Fibroblast of skin of scalp (primary cell): ENCODE measurements at places on chromosomes 13 and 19.

DNA sequence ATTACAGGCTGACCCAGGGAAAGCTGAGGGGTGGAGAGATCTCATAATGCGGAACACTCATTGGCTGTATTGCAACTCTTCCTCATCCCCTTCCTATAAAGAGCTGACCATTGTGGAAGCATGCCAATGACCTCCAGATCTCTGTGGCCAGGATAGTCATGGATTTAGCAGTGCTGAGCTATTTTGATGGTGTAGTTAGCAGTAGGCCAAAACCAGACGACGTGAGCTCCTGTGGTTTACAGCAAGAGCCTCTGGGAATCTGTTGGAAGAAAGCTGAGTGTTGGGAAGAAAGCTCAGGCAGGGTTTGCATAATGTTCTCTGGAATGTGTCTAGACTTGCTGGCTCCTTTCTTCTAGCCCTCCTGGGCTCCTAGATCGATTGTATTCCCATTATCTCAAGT, 187.5 kb upstream of the GPC6 start:
- peak; percentile 71 for DNase-seq

GRCh38 chr13:80173224-80173623, 167.7 kb downstream of the SPRY2 start:
- no peak for DNase-seq

- peak; percentile 24 for DNase-seq
Observed at GRCh38 chr19:46678110-46678732, 17.2 kb upstream of the DACT3 start.

DNA sequence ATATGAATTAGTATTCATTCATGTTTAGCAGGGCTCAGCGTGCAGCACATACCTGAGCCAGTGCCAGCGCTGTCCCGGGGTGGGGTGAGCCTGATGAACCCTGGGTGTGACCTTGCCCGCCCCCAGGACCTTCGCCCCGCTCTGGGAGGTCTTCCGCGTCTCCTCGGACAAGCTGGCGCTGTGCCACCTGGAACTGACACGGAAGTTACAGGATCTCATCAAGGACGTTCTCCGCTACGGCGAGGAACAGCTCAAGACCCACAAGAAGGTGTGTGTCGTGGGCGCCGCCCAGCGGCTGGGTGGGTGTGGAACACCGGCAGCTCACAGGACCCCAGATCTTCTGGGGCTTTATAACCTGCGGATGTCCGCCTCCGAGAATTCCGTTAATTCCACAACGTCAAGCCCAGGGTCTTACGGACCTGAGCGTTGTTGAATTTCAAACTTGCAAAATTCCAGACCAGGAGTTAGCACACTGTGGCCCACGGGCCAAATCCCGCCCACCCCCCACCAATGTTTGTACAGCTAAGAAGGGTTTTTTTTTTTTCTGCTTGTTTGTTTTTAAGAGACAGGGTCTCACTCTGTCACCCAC, 15.4 kb downstream of the FCHO1 start:
- peak; percentile 72 for DNase-seq

DNA sequence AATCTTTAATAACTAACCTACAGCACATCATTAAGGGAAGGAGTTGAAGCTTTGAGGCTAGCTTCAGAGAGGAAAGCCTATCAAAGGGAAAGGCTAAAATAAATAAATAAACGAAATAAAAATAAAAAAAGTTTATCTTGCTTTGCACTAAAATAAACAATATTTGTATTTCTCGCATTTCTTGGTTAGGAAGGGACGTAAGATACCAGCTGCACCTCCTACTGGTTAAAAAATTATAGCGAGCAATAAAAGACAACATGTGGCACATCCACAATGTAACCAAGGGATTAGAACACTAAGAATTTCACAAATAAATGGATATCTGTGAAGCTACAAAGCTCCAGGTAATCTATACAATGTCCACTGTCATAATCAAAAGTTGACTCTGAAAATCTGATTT, 194.5 kb downstream of the DACH1 start:
- no peak for DNase-seq

DNA sequence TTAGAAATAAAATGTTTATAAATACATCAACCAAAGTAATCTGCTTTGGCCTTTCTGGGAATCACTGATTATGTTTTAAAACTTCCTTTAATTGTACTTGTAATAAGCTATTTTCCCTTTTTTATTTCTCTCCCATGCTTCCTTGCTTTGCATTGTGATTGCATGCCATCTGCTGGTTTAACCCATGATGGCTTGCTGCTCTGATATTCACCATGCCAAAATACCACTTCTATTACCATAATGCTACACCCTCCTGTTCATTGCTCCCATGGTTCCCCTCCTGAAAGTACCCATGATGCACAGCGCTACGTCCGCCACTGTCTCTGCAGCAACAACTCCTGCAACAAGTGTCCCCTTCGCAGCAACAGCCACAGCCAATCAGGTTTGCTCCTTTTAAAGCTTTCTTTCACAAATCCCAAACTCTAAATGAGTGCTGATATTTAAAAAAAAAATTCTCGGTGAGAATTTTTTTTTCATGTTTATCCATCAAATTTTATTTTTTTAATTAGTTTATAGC, 67.7 kb upstream of the RAP2A start:
- no peak for DNase-seq

GRCh38 chr19:3115916-3116602, 19.8 kb upstream of the GNA15 start:
- DNase-seq, result peak; percentile 40

GRCh38 chr13:33125821-33126570, 109.8 kb downstream of the KL start:
- DNase-seq, result peak; percentile 95

GRCh38 chr19:33472691-33473652, 48.6 kb downstream of the PEPD start:
- DNase-seq, result peak; percentile 86

DNA sequence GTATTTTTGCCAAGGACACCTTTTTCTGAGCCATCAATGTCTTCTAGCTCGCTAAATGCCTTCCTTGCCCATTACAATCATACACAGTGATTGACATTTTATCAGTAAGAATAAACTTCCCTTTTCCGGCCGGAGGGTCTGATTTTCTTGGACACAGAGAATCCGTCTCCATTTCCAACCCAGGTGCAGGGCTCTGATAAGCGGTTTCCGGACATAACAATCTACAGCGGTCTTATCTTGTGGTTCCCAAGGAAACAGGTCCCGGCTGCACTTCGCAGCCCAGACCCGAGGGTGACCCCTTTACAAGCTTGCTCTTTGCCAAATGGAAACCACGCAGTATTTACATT, 5.1 kb upstream of the ZNF77 start:
- DNase-seq, result no peak

GRCh38 chr13:76036176-76036575, 400.0 kb downstream of the LMO7 start:
- DNase-seq, result no peak

DNA sequence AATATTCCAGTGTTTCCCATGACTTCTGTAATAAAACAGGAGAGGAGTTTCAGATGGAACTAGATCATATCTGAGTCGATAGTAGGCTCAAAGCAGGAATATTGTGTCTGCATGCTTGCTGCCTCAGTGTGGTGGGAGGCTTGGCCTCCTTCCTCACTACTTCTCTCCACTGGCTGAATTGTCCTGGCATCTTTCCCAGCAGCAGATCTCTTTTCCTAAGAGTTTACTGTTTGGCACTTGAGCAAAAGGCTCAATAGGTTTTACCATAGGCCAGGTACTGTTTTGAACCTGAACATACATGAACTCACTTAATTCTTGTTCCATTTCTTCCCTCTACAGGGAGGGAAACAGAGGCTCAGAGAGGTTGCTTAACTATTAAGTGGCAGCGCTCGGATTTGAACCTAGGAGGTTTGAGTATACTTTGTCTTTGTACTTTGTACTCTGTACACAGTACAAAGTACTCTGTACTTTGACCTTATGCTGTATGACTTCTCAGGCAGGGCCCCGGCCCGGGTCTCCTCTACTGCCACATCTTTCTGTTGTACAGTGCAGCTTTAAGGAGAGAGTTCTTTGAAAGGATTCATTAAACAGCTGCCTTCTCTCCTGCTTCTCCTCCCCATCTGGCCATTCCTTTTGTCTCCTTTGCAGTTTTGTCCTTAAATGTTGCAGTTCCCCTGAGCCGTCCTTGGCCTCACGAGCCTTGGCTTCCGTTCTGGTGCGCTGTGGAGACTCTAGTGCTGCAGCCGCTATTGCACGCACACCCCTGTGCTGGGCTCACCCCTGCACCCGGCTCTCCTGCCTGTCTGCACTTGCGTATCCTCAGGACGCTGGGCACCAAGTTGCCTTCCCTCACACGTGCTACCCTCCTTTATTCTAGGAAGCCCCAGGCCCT, 8.1 kb downstream of the B3GLCT start:
- peak; percentile 69 for DNase-seq

DNA sequence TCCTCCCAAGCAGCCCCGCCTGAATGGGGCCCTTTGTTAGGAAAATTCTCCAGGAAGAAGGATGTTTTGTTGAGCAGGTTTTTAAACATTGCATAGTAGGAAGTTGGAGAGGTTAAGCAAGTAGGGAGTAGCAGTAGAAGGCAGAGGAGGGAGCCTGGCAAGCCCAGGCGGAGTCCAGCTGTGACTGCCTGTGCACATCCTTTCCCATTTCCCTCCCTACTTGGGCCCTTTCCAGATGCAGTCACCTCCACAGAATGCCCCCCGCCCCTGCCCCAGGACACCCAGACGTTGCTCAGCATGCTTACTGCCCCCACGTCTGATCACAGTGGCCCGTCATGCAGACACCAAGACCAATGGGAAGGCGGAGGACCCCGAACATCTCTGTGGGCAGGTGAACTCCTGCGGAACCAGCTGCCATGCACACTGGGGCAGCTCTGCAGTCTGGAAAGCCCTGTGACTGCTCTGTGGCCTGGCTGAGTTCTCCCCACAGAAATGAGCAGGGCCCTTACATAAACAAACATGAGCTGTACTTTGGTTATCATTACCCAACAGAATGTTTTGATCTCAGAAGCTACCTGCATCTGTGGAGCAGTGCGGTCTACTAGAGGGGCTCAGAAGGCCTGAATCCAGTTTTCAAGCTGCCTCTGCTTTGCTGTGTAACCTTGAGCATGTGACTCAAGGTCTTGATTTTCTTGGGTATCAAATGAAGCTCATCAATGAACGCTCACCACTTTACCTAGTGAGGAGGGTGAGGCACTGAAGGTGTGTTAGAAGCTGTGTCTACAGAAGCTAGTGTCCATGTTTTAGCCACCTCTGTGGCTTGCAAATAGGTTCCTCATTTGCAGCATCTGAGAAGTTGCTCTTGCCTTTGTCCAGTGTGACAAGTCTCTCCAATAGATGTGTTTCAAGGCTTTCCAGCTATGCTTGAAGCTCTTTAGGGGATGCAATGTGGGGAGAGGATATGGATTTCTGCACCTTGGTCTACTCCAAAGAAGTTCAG, 84.2 kb downstream of the TNFRSF19 start:
- DNase-seq, result no peak

DNA sequence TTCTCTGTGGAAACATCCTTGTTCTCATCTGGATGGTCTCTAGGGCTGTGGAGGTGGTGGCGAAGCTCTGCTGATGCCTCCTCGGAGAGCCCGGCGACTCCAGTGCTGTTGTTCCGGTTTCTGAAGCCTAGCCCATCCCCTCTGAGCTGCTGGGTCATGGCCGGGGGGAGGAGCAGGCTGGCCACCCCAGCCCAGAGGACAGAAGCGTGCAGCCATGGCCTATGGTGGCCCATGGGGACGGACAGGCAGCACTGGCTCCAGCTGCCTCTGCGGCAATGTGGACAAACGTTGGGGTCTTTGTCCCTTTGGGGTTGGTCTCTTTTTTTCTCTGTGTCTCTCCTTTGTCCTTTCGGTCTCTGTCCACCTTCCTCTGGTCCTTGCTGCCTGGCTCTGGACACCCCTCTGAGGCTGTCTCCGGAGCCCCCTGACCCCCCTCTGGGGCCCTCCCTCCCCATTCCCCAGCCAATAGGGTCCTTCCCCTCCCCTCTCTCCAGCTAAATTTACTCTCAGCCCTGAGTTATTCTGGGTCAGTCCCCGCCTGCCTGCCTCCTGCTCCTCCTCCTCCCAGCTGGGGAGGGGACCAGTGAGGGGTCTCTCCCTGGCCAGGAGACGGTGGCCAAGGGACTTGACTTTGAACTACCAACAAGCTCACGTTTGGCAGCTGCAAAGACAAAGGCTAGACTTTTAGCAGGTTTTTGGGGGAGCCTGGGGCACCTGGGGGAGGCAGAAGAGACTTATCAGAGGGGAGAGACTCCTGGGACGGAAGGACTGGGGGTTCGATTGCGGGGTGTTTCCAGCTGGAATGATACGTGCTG, at the start of gene HRC:
TSS of gene HRC (minus strand) at position 392 of the 815 bp plus-strand sequence. CDS start at position 233, 159 bp downstream.
- DNase-seq, result no peak

DNA sequence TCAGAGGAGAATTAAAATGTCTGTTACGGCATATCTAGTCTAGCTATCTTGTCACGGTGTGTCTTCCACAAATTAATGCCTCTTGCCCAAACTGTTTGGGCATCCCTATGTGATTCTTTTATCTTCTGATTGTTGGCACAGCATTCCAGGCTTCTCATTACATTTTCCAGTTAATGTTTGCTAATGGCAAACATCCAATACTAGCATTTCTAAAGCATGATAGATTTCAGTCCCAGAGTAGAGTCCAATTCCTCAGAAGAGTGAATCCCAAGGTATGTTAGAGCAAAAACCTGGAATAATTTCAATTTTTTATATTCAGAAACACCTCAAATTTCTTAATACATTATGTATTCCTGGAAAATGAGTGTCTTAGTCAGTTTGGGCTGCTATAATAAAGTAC, 684.5 kb upstream of the SLITRK1 start:
- no peak for DNase-seq

- peak; percentile 24 for DNase-seq
Observed at GRCh38 chr19:39325778-39326665, 5.4 kb upstream of the LRFN1 start.

GRCh38 chr19:47761566-47761965, 16.2 kb downstream of the NOP53 start:
- DNase-seq, result no peak

GRCh38 chr19:33374236-33374714, 766 bp downstream of the CEBPG start:
- DNase-seq, result no peak

DNA sequence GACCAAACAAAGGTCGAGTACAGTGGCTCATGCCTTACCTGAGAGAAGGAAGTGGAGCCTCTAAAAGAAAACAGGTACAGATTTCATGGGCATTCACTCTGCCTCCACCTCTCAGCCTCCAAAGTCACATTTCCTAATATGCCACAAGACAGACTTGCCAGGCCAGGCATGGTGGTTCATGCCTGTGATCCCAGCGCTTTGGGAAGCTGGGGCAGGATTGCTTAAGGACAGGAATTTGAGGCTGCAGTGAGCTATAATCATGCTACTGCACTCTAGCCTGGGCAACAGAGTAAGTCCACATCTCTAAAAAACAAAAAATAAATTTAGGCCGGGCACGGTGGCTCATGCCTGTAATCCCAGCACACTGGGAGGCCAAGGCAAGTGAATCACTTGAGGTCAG, 10.9 kb upstream of the DNMT1 start:
- DNase-seq, result no peak

DNA sequence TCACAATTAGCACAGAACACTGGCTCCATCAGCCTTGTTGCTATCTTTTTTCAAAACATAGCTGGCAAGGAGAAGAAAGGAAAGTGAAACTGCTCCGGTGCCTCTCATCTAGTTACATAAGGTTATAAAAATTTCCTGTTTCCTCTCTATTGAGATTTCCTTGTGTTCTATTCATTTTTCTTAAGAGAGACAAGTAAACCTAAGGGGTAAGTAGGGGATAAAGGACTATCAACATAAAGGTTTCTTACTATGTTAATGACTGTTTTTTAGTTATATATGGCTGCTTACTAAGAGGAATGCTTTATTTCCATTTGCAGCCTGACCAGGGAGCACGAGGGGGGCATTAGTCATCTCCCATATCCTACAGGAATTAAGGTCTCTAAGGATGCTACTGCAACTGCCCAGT, 73.2 kb upstream of the MLNR start:
- DNase-seq, result peak; percentile 43

- DNase-seq, result no peak
Observed at GRCh38 chr13:78689011-78689410, 30.1 kb upstream of the OBI1 start.
